ENCODE measurements at places on chromosomes 6 and 20.

- DNase-seq, result no peak
Measured at GRCh38 chr20:53208110-53208832, 236.1 kb downstream of the TSHZ2 start.

DNA sequence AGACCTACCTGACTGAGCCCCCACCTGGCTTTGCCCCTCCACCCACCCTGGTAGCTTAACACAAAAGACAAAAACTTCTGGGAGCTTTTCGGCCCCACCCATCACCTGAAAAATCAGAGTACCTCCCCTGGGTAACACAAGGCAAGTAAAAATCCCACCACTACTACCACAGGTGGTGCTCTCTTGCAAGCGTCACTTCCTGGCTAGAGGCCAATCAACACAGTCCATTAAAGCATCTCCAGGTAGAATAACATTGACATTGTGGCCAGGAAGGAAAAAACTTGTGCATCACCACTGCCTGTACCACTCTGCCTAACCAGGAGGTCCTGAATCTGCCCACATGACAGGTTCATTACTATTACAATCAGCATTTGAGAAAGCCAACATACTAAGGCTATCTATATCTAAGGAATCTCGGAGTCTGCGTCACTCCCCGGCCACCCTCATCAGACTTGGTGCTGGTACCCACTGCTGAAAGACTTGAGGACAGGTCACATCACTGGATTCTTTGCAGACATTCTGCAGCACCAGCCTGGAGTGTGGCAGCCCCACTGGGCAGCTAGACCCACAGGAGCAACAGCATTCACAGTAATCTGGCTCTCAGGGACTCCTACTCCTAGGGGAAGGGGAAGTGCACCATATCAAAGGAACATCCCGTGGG is 125.9 kb downstream of the CDK19 start:
- DNase-seq, result no peak

GRCh38 chr6:51996296-51996947 is 91.0 kb downstream of the PKHD1 start:
- DNase-seq, result no peak

- DNase-seq, result no peak
Measured at GRCh38 chr20:53180928-53181362, 208.8 kb downstream of the TSHZ2 start.

- DNase-seq, result peak; percentile 54
Measured at GRCh38 chr20:49610691-49611538, 43.0 kb upstream of the PTGIS start.

DNA sequence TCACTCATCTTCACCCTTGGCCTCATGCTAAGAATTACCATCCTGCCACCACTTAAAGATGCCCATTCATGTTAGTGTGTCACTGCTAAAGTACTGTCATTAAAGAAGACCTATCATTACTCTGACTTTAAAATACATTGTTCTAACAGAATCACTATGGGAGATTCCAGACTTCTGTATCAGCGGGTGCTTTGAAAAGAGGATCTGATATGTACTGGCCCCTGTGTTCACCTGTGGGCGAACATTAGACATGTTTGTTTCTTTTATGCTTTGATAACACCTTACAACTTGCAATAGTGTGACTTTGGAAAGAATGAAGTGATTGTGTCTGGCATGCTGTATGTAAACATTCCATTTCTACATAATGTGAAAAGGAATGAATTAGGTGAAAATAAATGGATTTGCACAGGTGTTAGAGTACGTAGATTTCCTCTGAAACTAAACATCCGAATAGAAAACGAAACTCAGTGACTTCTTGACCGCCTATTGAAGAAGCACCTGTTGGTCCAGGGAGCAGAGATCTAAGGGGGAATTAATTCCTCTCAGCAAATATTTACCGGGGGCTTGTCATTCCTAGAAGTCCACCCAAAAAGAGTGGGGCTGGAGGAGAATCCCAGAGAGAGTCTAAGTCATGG is 132.3 kb downstream of the CARMIL1 start:
- DNase-seq, result no peak

Data from NCI-H510A (cell line).